Stimulated activated CD8-positive, alpha-beta memory T cell treated with anti-CD3 and anti-CD28 coated beads, Interleukin-4, amount 100 ng/mL, for 4 hours (primary cell): ENCODE measurements at places on chromosomes 2 and 18.

DNA sequence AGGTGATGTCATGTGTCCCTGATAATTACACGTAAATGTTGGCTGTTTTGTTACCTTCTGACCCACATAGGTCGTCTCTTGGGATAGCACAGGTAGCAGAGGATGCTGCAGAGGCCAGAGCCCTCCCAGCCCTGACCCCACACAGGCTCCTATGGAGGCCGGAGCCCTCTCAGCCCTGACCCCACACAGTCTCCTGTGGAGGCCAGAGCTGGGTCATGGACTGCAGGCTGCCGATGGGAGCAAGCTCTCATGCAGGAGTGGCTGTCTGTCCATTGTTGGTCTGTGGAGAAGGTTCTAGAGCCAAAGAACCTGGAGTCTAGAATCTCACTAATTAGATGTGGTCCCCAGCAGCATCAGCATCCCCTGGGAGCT is 155.5 kb downstream of the LDLRAD4 start:
- DNase-seq, result no peak

- DNase-seq, result no peak
Measured at GRCh38 chr18:55083461-55083860, 124.2 kb upstream of the CCDC68 start.

GRCh38 chr18:47050468-47050867 is 15.0 kb upstream of the ELOA2 start:
- DNase-seq, result no peak

DNA sequence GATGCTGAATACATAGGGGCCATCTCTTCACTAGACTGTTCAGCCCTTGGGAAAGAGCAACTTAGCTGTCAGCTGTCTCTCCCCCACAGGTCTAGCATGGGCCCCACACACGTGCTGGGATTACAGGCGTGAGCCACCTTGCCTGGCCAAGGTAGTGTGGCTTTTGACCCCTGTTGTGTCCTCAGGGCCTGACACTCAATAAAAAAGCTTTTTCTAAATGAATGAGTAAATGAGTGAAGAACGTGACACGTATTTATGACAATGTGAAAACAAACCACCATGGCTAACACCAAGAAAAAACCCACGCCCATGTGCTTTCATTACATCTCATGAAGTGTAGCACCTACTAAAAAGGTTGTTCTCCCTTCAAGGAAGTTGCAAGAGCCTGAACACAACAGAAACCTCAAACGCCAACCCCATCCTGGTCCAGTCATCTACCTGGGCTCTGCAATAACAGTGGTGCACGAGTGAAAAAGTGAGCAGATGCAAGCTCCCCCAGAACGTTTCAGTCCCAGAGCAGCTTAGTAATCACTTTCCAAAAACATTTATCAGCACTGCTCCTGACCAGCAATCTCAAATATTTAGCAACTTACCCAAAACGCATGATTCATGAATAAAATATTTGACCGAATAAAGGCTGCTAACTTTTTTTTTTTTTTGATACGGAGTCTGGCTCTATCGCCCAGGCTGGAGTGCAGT is 3.4 kb downstream of the WDFY1 start:
- DNase-seq, result no peak

DNA sequence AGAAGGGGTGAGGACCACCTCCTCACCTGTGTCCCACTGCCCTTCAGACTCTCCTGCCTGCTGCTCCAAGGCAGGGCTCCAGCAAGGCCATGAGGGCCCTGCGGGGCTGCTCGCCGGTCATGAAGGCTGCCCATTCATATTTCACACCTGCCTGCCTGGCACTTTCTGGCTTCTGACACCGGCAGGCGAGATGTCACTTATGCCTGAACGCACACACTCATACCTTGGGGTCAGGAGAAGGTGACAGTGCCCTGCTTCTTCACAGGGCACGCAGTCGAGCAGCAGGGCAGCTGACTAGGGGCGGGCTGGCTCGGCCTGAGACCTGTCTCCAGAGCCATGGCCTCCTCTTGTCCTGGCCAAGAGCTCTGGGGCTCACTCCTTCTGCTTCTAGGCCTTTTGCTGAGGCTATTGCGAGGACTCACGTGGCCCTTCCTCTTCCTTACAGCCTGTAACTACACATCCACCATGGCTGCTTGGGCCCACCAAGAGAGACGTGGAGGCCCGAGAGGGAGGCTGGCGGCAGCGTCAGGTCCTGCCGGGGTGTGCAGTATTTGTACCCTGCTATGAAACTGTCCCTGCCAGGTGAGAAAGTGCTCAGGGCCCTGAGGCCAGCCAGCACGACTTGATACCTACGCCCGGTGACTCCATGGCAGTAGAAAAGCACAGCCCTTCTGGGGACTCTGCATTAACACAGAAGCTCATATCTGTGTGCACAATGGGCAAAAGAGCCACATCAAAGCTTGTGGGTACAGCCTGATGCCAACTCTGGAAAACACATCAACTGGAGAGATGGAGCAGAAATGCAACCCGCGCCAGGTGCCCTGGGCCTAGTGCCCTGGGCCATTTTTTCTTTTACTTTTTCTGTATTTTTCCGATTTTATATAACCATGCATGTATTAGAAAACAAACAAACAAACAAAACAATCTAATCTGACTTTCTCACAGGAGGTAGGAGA is 30.6 kb downstream of the HS6ST1 start:
- DNase-seq, result no peak

GRCh38 chr2:197883354-197884032 is 79.1 kb downstream of the PLCL1 start:
- no peak for DNase-seq

- DNase-seq, result no peak
Measured at GRCh38 chr2:120586507-120587278, 149.0 kb upstream of the GLI2 start.

DNA sequence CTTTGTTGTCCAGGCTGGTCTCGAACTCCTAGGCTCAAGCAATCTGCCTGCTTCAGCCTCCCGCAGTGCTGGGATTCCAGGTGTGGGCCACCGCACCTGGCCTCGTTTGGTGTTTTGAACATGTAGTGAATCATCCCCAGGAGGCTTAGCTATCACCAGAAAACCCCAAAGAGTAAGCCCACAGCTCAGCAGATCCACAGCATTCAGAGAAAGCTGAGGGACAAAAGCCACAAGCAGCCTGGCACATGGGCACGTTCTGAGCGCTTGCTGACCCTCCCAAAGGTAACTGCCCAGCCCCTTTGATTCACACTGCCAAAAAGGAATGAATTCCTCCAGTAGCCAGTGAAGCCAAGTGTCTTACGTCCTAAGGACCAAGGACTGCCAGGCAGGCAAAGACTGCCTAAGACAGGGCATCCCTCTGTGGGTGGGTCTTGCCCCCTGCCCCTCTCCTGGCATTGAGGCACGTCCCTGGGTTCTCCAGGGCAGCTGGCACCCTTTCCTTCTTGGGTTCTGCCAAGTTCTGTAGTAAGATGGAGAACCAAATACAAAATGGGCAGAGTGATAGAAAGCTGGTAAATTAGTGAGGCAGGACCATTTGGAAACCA is 31.7 kb downstream of the MBP start:
- no peak for DNase-seq

DNA sequence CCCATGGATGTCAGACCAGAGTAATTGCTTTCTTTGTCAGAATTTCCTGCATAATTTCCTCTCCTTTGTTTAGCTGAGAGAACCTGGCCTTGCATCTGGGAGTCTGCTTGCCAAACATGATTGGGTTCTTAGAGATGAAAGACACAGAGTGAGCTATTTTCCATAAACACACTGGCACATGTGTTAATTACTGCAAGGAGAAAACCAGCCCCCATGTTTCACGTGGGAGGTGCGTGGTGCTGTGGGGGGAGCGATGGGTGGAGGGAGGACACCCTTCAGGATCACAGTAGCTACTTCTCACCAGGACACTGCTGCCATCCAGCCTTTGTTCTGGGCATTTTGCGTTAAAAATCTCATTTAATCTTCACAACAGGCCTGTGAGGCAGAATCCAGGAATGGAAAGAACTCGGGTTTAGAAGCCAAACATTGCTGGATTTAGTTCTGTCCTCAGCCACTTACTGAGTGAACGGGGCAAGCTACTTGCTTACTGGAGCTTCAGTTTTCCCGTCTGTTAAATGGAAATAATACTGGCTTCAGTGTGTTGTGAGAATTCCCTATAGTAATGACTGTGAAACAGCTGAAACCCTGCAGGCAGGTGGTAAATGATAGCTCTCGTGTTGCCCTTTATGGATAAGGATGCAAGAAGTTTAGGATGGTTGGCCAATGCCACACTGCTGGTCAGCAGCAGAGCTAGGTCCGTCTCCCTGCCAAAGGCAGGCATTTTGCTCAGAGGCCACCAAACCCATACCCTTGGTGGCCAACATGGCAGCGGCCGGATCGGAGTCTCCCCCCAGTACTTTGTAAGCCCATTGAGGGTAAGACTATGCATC is 100.1 kb upstream of the ASAP2 start:
- DNase-seq, result no peak

- DNase-seq, result no peak
Measured at GRCh38 chr2:5982903-5983265, 290.7 kb downstream of the SOX11 start.

- no peak for DNase-seq
Measured at GRCh38 chr2:143697744-143698143, 568.5 kb downstream of the ARHGAP15 start.

GRCh38 chr2:170344663-170345346 is 166.9 kb downstream of the MYO3B start:
- DNase-seq, result no peak

DNA sequence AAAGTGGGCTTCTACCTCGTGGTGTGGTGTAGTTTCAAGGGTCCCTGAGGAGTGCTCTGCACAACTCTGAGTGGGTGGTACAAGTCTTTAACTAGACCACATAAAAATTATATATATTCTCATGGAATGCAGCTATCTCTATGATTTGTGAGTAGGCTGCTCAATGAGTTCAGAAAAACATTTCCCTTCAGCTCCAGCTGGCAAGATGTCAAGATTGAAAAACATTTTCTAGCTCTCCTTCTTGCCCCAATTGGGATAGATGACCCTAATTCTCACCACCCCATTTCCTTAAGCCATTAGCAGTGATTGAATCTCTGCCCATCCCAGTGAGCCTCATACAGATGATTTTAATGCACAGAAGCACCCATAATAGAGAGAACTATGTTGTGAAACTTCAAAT is 28.3 kb upstream of the SP3 start:
- DNase-seq, result no peak

- no peak for DNase-seq
Measured at GRCh38 chr2:218671097-218671653, 627 bp downstream of the RNF25 start.

- no peak for DNase-seq
Measured at GRCh38 chr18:53946594-53946993, 277.9 kb downstream of the MBD2 start.

- peak; percentile 32 for DNase-seq
Measured at GRCh38 chr2:98757904-98758421, 27.0 kb upstream of the MGAT4A start.

- no peak for DNase-seq
Measured at GRCh38 chr2:138428710-138429440, 72.7 kb upstream of the SPOPL start.

DNA sequence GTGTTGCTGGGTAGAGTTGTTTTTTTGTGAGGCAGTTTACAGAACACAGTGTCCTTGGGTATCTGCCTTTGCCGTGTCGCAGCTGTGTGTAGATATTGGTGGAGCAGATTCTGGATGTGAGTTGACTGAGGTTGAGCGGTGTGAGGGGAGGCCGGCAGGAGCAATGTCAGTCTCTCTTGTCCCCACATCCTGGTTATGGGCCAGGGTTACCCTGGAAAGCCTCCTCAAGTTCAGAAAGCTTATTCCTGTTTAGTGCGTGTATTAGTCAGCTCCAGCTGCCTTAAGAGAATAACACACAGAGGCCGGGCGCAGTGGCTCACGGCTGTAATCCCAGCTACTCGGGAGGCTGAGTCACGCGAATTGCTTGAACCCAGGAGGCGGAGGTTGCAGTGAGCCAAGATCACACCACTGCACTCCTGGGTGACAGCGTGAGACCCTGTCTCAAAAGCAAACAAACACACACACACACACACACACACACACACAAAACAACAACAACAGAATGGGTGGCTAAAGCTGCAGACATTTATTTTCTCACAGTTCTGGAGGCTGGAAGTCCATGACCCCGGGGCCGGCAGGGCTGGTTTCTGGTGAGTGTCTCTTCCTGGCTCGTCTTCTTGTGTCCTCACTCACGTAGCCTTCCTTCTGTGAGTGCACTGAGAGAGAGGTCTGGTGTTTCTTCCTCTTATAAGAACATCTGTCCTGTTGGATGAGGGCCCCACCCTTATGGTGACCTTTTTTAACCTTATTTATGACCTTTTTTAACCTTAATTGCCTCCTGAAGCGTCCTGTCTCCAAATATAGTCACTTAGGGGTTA is 5.1 kb downstream of the NCK2 start:
- DNase-seq, result peak; percentile 22

DNA sequence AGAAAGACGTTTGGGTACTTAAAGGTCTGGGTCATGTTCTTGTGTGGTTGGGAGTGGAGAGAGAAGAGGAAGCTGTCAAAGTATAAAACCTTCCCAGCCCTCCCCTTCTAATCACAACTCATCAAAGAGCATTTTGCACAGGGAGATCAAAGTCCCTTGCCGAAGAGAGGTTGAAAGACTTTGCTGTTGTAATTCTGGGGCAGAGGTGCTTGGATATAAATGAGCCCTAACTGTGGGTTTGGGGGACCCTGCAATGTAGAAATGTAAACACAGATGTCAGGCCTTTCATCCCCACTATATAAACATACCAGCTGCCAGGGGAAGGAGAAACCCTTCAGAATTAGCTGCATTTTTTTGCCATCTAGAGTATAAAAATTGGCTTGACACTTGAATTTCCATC is 182.1 kb downstream of the ETAA1 start:
- no peak for DNase-seq

DNA sequence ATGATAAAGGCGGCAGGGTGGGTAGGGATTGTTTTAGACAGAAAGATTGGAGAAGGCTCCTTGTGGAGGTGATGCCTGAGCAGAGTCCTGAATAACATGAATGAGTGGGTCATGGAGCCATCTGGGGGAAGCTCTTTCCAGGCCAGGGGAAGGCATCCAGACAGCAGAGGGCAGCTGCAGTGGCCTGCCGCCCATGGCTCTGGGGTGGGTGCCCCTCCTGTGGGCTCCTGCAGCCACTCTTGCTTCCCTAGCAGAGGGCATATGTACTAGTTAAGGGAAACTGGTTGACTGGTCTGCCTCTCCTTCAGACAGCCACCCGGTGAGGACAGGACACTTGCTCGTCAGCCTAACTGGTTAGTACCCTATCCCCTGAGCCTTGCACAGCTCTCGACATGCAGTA is 46.5 kb upstream of the SLC1A4 start:
- DNase-seq, result no peak

- no peak for DNase-seq
Measured at GRCh38 chr2:16933355-16933754, 267.7 kb upstream of the CYRIA start.

GRCh38 chr2:77457665-77458064 is 64.5 kb downstream of the LRRTM4 start:
- no peak for DNase-seq

- no peak for DNase-seq
Measured at GRCh38 chr2:29039718-29040480, 34.4 kb downstream of the PCARE start.

GRCh38 chr2:225074919-225075681 is 32.8 kb upstream of the DOCK10 start:
- DNase-seq, result no peak

GRCh38 chr2:66674087-66674486 is 239.2 kb downstream of the MEIS1 start:
- no peak for DNase-seq
